Pons (tissue), 1 donor: ENCODE measurements at places on chromosomes 11 and 22.

GRCh38 chr11:76638270-76639197 lies 32.0 kb downstream of the LRRC32 start:
- no peak for DNase-seq

GRCh38 chr22:38221908-38222796 lies 20.4 kb downstream of the MAFF start:
- DNase-seq: no peak

DNA sequence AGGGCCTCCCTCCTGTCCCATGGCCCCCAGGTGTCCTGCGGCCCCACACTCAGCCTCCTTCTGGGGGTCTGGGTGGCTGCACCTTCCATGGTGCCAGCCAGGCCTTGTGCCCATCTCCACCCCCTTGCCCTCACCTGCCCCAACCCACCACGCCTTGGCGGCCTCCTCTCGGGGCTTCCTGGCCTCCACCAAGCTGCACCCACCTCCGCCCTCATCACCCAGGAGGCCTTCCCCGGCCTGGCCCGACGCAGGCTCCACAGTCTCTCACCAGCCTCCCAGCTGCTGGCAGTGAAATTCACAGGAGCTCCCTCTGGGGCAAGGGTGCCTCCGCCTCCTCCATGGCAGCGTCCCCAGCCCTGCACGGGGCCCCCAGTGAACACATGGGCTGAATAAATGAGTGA lies 35.9 kb upstream of the WNT7B start:
- no peak for DNase-seq

DNA sequence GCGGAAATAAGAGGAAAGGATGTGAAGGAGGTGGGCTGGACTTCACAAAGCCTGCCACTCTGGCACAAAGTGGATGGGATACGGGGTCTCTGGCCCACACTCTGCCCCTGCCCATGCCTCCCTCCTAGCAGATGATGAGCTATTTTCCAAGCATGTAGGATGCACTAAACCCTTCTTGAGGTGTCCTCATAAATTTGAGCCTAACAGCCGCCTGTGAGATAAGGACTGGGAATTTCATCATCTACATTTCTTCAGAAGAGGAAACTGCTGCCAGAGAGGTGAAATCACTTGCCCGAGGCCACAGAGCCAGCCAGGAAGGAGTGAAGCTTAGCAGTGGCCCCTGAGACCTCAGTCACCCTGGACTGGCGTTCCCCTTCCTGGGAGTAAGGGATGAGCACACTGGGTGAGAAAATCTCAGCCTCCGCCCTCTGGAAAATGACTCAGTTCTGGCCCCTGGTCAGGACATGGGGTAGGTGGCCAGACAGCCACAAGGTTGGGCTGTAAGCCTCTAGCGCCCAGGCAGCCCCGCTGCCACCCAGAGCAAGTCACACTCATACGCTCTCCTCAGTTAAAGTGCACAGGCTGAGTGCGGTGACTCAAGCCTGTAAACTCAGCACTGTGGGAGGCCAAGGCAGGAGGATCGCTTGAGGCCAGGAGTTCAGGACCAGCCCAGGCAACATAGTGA lies 27.9 kb downstream of the MB start:
- no peak for DNase-seq

DNA sequence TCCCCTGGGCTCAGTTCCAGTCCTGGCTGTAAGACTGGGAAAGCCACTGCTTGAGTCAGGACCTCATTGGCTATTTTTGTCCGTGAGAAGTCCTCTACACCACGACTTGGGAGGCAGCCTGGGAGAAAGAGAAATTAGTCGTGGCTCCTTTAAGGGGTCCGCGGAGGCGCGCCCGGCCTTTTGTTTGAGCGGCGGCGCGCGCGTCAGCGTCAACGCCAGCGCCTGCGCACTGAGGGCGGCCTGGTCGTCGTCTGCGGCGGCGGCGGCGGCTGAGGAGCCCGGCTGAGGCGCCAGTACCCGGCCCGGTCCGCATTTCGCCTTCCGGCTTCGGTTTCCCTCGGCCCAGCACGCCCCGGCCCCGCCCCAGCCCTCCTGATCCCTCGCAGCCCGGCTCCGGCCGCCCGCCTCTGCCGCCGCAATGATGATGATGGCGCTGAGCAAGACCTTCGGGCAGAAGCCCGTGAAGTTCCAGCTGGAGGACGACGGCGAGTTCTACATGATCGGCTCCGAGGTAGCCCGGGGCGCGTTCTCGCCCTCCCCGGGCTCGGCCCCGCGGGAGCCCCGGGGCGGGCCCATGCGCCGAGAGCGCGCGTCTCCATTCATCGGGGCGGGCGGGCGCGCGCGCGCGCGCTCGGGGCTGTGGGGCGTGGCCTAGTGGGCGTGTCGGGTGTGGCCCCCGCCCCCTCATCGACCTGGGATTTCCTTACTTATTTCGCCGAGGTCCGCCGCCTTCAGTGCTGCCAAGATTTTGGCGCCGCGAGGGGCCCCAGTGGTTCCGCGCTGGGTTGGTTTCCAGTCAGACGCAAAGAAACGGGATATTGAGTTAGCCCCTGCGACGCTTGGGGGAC lies at the start of gene SMARCB1:
Gene SMARCB1 (plus strand): TSS at position 215 of the 848 bp plus-strand sequence. CDS start 204 bp downstream, at position 419.
- peak; percentile 83 for DNase-seq

GRCh38 chr11:64324692-64325469 lies 7.0 kb downstream of the PRDX5 start:
- no peak for DNase-seq

GRCh38 chr11:122108192-122108799 lies 7.7 kb downstream of the BLID start:
- peak; percentile 85 for DNase-seq

DNA sequence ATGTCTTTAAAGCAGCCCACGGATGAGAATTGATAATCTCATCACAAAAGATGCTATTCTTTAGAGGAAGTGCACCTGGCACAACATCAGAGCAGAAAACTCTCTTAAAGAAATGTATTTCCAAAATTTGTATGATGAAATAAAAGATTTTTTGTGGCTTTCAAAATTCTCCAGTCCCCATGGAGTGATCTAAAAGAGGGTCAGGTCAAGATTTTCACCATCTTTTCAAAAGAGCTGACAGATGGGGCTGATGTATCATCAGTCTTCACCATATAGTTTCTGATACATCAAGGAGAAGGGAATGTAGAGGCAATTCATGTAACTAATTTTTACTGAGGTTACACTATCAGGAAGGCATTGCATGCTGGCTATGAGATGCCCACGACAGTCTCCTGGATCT lies 11.7 kb downstream of the ME3 start:
- DNase-seq: no peak

- DNase-seq: no peak
Observed at GRCh38 chr22:32132783-32133182, 26.3 kb downstream of the C22orf42 start.

DNA sequence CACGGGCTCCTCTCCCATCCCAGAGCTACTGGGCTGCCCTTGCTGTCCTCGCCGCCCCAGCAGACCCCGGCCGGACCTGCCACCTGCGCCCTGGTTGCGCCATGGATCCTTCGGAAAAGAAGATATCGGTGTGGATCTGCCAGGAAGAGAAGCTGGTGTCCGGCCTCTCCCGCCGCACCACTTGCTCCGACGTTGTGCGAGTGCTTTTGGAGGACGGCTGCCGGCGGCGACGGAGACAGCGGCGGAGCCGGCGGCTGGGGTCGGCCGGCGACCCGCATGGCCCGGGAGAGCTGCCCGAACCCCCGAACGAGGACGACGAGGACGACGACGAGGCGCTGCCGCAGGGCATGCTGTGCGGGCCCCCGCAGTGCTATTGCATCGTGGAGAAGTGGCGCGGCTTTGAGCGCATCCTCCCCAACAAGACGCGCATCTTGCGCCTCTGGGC lies 382 bp downstream of the RASSF10 start:
- DNase-seq: no peak

- DNase-seq: no peak
Observed at GRCh38 chr22:41801886-41802285, 1.4 kb downstream of the CCDC134 start.

DNA sequence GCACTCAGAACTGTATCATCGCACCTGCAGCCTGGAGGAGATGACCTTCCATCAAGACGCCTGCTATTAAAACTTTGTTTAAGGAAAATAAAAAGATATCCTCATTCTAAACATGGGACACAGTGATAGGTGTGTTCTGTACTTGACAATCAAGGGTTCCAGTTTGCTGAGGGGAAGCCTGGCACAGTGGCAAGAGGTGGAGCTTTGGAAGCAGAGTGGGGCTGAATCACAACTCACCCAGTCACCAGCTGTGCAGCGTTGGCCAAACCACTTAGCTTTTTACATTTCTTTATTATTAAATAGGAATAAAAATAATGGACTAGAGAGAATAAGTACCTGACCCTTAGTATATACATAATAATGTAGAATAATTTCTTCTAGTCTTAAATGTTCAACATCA lies 220.7 kb downstream of the TENM4 start:
- DNase-seq: no peak

GRCh38 chr11:111097191-111097590 lies 148.3 kb upstream of the POU2AF2 start:
- DNase-seq: no peak

GRCh38 chr11:62726156-62726914 lies 922 bp downstream of the HNRNPUL2 start:
- DNase-seq: no peak

GRCh38 chr11:117883063-117883462 lies 6.6 kb upstream of the FXYD6 start:
- DNase-seq: no peak

GRCh38 chr11:64078905-64079304 lies 43.2 kb downstream of the FLRT1 start:
- no peak for DNase-seq

DNA sequence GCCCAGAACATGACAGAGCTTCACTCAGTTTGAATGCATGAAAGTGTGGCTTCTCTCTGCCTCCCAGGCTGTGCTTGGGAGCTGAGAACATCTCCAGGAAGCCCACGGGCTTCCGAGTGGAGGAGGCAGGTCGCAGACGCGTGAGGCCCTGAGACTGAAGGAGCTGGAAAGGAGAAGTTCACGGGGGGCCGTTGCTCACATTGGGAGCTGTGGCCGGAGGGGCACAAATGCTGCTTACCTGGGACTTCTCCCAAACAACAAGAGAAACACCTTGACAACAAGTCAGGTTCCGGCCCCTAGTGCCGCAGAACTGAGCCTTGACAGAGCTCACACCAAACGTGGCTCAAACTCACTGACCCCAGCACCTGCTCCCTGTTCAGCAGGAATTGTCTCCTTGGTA lies 207.0 kb downstream of the BRD1 start:
- DNase-seq: no peak

DNA sequence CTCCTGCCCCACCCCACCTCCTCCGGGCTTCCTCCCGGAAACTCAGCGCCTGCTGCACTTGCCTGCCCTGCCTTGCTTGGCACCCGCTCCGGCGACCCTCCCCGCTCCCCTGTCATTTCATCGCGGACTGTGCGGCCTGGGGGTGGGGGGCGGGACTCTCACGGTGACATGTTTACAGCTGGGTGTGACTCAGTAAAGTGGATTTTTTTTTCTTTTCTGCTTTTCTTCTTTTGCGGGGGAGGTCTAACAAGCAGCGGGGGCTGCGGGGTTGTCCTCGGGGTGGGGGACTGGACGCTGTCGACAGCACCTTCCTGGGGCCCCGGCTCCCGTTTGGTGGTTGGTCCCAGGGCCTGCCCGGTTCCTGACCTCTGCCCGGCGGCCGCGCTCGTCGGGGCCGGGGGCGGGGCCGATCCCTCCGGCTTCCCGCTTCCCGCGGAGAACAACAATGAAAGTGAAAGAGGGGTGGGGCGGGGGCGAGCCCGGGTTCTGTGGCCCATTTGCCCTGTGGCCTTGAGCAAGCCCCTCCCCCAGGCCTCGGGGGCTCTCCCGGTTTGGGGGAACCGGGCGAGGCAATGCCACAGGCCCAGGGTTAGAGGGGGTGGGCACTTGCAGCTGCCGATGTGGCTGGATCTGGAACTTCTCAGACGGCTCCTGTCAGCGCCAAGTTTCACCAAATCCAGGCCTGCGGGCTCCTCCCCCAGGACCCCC lies 975 bp upstream of the MDK start:
- DNase-seq: no peak

DNA sequence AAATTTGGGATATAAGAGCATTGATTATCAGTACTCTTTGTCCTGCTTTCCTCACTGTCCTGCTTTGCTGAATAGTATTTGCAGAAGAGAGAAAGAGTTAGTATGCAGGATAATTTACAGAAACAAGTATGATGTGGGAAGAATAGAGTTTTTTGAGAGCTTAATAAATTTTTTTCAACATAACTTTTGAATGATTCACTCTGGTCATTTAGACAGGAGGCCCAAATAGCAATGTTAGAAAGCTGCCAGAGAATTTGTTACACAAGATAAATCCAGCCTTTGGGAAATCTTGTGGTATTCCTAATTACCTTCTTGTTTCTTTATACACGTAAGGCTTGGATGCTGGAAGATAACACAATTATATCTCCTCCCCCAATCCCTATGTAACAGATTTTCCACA lies 484.6 kb downstream of the CNTN5 start:
- no peak for DNase-seq

DNA sequence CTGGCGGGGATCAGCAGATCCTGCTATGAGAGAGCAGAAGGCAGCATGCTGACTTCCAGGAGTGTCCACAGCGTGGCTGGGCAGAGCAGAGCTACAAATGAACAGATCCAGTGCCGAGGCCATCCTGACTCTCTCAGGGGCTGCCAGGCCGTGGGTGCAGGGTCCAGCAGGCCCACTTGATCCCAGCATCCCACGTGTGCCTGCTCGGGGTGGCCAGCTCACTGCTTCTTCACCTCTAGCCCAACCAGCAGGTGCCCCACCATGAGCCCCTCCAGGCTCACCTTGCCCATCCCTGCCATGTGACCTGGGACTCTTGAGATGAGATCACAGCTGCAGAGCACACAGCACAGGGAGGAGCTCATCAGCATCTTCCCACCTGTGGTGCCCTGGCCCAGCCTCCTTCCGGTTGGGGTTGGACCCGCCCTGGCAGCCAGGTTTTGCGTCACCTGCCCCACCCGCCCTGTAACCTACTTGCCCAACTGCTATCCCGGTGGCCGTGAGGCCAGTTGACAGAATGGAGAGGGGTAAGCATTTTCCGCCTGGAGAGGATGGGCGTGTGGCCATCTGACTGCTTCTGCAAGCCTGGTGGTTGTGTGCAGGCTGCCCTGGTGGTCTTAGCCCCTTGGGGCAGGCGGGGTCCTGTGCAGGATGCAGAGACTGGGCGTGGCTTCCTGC lies 11.0 kb downstream of the TANGO2 start:
- no peak for DNase-seq

DNA sequence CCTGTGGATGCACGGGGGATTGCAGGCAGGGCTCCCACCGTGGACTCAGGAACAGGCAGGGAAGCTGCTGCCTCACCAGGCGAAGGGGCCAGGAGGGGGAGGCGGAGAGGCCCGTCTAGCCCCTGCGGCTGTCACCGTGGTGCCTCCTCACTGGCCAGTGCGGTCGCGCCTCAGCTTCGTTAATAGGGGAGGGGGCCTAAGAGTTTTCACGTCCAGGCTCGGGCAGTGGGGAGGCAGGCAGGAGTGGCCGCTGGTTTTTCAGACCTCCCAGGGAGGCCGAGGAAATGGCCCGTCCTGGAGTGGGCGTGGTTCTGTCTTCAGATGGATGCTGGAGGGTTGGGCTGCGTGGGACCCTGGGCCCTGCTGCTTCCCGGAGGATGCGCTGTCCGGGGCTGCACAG lies 91.1 kb upstream of the B3GAT1 start:
- no peak for DNase-seq
